Spleen (tissue), 13 donors: ENCODE measurements at places on chromosomes 12 and 14. TPM values are rescaled to one million over a fixed set of nuclear protein-coding genes. Genes with fewer than 3 reads are reported as not detected.
A peak's percentile ranks its signal among the peaks of the same experiment; 100 is the strongest.

DNA sequence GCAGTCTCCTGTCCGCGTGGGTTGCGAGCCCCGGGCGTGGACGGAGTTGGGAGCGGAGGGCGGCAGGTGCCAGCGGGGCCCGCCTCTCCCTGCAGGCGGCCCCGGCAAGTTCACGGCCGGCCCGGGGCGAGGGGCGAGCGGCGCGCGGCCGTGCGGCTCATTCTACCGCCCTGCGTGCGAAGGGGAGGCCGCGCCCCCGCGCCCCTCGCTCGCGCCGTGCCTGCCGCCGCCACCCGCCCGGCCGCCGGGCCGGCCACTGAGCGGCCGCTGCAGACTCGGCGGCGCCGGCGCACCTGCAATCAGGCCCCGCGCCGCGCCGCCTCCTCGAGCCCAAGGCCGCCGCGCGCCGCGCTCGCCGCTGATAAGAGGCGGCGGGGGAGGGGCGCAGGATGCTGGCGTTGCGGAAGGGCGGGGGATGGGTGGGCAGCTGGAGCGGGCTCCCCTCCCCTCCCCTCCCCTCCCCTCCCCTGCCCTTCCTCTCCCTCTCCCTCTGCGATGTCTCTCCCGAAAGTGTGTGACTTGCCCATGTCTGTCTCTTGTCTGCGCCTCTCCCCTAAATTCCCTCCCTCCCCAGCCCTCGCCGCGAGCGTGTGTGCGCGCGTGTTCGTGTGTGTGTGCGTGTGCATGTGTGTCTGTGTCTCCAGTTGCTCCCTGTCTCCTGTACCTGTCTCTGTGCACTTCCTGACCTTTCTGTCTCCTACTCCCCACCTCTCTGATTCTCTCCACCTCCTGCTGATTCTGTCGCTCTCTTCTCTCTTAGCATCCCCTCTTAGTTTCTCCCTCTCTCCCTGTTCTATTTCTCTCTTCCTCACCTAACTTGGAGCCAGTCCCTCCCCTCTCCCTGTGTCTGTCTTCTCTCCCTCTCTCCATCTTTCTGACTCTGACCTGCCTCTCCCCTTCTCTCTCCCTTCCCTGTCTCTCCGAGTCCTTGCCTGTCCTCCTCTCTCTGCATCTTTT is 768.1 kb upstream of the TBX3 start:
- H3K4me1 ChIP-seq, result peaks cover 11% of the 10 kb centered on the region
- DNase-seq, result no peak
- H3K27ac ChIP-seq, result no peak overlapping the region
- no peaks in the 10 kb centered on the region for H3K36me3 ChIP-seq

- no peaks in the 10 kb centered on the region for H3K36me3 ChIP-seq
- DNase-seq, result no peak
- no peak overlapping the region for H3K27ac ChIP-seq
- H3K4me3 ChIP-seq, result no peak overlapping the region
Observed at GRCh38 chr14:74563233-74563585, 48.8 kb downstream of the LTBP2 start.

DNA sequence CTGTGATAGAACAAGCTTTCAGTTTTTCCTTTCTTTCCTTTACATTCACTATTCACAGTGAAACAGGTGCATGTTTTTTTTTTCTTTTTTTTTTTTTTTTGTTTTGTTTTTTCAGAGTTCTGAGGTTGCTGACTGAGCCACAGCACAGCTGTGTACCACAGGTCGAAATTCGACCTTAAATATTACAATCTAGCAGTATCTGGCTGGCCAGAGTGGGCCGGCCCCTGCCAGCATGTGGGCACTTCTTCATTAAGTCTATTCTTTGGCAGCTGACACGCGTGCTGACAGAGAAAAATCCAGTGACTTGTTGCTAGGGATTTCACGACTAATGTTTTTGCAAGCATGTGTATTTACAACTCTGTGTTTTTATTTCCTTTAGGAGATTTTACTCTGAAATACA is 33.9 kb downstream of the FBXO33 start:
- no peaks in the 10 kb centered on the region for H3K4me1 ChIP-seq
- H3K36me3 ChIP-seq, result peaks cover 51% of the 10 kb centered on the region
- H3K27me3 ChIP-seq, result no peaks in the 10 kb centered on the region
- H3K27ac ChIP-seq, result no peak overlapping the region
- H3K4me3 ChIP-seq, result no peak overlapping the region

SLC5A8 gene
- not detected for total RNA-seq

DNA sequence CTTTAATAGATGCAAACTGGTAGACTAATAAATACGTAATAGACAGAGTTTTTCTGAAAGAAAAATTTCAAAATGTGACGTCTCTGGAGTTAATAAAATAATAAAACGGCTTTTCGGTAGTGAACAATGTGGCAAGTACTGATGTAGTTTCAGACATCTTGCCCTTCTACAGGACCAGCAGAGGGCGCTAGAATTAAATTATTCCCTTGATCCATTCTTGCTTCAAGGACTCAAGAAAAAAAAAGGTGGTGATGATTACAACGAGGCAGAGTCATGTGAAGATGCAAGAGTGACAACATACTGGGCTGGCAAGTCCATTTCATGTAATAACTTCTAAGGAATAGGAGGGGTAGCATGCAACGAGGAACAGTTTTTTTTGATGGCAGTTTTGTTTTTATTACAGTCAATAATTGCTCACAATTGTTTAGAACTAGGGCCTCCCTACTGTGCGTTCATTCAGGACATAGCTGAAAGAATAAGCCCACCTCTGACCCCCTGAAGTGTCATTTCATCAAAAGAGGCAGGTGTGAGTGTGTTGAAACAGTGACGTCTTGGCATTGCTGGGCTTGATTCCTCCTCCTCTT is 101.0 kb upstream of the GZMB start:
- H3K4me1 ChIP-seq, result no peaks in the 10 kb centered on the region
- H3K36me3 ChIP-seq, result no peaks in the 10 kb centered on the region
- no peak overlapping the region for H3K27ac ChIP-seq

DNA sequence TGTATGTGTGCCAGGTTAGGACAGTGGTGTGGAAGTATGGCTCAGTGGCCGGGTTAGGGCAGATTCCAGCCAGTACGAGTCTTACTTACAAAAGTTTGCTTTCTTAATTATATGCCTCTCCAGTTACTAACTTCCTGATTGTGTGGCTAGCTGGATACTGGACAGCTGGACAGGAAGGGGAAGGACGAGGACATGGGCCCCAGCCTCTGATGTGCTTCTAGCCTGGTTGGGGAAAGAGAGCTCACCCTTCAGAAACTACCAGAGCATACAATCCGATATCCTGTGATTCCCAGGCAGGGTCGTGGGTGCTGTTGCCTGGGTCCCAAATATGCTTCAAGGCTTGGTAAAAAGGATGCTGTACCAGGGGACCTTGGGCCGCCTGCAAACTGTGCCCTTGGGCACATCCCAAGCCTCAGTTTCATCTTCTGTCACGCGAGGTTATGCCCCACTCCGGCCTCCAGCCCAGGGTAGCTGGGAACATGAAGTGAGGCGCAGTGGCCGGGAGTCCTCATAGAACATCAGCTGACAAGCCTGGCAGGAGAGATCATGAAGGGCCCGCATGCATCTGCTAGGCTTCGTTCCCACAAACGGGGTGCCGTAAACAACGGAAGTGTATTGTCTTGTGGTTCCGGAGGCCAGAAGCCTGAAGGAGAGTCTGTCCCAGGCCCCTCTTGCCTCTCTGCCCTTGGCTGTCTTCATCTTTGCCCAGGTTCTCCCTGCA is 23.2 kb upstream of the RIN3 start:
- no peaks in the 10 kb centered on the region for H3K36me3 ChIP-seq
- peak overlapping the region; percentile 80 for H3K27ac ChIP-seq
- peak; percentile 59 for DNase-seq
- H3K4me1 ChIP-seq, result peaks cover 20% of the 10 kb centered on the region
- no peak overlapping the region for H3K4me3 ChIP-seq

ACSS3 gene
- 9.0 TPM for total RNA-seq

CCDC38 gene
- 1.5 TPM for total RNA-seq

DNA sequence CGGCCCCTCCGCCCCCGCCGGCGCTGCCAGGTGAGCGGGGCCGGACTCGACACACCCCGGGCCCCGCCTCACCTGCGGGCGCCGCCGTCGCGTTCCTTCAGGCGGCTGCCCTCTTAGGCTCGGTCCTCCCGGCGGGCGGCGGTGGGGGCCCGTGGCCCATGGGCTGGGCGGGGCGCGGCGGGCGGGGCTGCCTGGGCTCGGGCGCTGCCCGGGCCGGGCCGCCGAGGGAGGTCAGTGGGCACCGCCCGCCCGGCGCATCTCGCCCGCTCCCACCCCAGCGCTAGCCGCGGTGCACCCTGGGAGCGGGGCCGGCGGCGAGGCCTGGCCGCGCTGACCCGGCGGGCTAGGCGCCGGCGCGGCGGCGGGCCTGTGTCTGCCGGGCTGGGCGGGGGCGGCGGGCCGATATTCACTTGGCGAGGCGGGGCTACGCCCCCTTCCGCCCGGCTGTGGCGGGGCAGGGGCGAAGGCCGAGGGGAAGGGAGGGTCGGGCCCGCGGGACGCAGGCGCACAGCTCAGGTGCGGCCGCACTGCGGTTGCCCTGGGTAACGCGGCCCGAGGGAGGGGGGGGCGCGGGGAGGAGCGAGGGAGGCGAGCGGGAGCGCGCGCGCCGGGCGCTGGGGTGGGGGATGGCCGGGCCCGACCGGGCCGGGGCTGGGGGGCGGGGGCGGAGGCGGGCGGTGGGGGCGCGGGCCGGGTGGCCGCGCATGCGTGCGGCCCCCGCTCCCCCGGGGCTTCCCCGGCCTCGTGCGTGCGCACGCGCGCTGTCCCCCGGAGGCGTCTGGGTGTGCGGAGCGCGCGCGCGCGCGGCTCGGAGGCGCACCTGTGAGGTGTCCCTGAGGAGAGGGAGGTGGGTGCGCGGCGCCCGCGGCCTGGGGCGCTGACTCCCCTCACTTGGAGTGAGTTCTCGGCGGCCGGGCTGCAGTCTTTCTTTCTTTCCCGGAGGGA is at the start of the genes CCDC92 and ZNF664:
CCDC92 (minus strand) TSS at position 375 of the 945 bp plus-strand sequence. CDS start 28,526 bp downstream, outside the sequence.
ZNF664 (plus strand) TSS at position 759 of the 945 bp plus-strand sequence. CDS start 38,930 bp downstream, outside the sequence.
- H3K27me3 ChIP-seq, result no peaks in the 10 kb centered on the region
- peak within 1 kb of the TSS; percentile 97 for H3K4me3 ChIP-seq
- H3K36me3 ChIP-seq, result peaks cover 6% of the 10 kb centered on the region
- H3K4me1 ChIP-seq, result peaks cover 13% of the 10 kb centered on the region
- peak; percentile 99 for DNase-seq
- peak within 1 kb of the TSS; percentile 92 for H3K27ac ChIP-seq

NPFF gene
- total RNA-seq, result not detected

BEST3 gene
- total RNA-seq, result not detected

GRCh38 chr14:89190765-89191513 is 226.1 kb downstream of the FOXN3 start:
- H3K36me3 ChIP-seq, result no peaks in the 10 kb centered on the region
- no peak for DNase-seq
- no peak overlapping the region for H3K4me3 ChIP-seq
- peaks cover 4% of the 10 kb centered on the region for H3K4me1 ChIP-seq
- H3K27ac ChIP-seq, result no peak overlapping the region

- no peaks in the 10 kb centered on the region for H3K4me1 ChIP-seq
- H3K4me3 ChIP-seq, result no peak overlapping the region
- H3K36me3 ChIP-seq, result no peaks in the 10 kb centered on the region
Observed at GRCh38 chr12:93325855-93326254, 51.9 kb upstream of the NUDT4 start.

- no peaks in the 10 kb centered on the region for H3K27me3 ChIP-seq
- DNase-seq, result no peak
- no peak overlapping the region for H3K27ac ChIP-seq
Observed at GRCh38 chr12:132089407-132089910, 54.7 kb downstream of the DDX51 start.

DNA sequence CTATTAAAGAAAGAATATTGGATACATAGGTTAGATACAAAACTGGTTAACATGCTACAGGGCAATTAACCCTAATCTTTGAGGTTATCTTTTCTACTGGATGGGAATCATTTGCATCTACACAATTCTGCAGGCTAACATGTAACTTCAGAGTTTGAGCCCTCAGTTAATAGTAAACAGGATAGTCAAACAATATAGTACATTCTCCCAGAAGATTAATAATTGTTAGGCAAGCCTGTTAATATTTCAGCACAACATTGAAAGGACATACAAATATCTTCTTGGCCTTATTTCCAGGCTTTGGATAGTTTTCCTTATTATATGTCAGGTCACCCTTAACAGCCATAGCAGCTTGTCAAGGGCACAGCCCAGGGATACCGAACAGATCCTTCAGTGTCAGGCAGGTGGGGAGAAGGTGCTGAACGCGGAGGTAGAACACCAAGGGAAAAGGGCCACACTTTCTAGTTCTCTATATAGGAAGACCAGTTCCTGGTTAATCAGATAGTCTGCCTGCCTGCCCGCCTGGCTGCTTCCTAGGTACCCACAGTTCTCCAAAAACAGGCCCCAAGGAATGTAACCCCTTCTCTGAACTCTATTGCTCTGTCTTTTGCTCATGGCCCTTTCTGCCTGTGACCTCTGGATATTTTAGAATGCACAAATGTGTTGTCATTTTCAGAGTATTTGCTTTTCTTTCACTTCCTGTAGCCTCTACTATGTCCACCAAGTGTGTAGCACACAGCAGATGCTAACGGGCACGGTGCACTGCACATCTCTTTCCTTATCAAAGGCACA is 256.0 kb downstream of the PCNX1 start:
- no peaks in the 10 kb centered on the region for H3K27me3 ChIP-seq
- no peak overlapping the region for H3K27ac ChIP-seq
- no peak overlapping the region for H3K4me3 ChIP-seq
- H3K4me1 ChIP-seq, result peaks cover 8% of the 10 kb centered on the region
- no peaks in the 10 kb centered on the region for H3K36me3 ChIP-seq
- no peak for DNase-seq

DNA sequence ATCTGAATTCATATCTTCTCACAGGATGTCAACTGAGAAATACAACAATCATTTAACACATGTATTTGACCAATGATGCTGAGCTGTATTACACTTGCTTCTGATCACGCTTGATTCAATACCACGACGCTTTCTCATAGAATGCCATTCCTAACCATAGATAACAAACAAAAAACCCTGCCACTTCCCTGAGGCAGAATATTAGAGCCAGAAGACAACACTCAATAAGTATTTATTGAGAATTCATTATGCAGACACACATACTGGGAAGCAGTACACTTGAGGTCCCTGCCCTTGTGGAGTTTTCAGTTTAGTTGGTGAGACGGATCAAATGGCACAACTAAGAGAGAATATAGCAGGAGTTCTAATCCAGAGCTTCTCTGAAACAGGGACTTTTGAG is 32.4 kb downstream of the BLTP3B start:
- H3K4me3 ChIP-seq, result no peak overlapping the region
- no peak overlapping the region for H3K27ac ChIP-seq

GZMB gene
- total RNA-seq, result 18.4 TPM

OR8S1 gene
- not detected for total RNA-seq

DNA sequence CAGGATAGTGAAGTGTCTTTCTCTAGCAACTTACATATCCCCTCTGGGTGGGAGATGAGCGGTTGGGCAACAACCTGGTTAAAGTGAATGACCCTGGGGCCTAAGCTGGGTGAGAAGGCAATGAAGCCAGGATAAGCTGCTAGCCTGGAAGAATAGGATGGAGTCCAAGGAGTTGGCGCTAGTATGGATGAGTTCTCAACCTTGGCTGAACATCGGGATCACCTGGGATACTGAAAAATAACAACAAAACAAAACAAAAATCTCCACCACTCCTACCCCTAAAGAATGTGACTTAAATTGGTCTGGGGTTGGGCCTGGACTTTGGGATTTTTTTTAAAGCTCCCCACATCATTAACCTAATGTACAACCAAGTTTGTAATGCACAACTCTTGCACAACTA is 4.8 kb upstream of the RPS6KA5 start:
- no peak for DNase-seq
- H3K27me3 ChIP-seq, result no peaks in the 10 kb centered on the region
- peaks cover 50% of the 10 kb centered on the region for H3K4me1 ChIP-seq
- H3K36me3 ChIP-seq, result no peaks in the 10 kb centered on the region
- no peak overlapping the region for H3K27ac ChIP-seq
